Left colon (tissue), 2 donors: ENCODE measurements at places on chromosomes 11 and 22. TPM values are rescaled to one million over a fixed set of nuclear protein-coding genes. Genes with fewer than 3 reads are reported as not detected.

GRCh38 chr11:113675565-113675964, 30.5 kb downstream of the TMPRSS5 start:
- DNase-seq = no peak

DNA sequence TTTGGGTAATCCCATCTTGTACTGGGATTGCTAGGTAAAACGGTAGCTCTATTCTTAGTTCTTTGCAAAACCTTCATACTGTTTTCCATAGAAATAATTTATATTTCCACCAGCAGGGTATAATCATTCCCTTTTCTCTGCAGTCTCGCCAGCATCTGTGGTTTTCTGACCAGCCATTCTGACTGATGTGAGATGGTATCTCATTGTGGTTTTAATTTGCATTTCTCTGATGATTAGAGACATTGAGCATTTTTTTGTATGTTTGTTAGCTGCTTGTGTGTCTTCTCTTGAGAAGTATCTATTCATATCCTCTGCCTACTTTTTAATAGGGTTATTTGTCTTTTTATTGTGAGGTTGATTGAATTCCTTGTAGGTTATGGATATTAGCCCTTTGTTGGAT, 220.9 kb downstream of the PGR start:
- no peak for DNase-seq

DNA sequence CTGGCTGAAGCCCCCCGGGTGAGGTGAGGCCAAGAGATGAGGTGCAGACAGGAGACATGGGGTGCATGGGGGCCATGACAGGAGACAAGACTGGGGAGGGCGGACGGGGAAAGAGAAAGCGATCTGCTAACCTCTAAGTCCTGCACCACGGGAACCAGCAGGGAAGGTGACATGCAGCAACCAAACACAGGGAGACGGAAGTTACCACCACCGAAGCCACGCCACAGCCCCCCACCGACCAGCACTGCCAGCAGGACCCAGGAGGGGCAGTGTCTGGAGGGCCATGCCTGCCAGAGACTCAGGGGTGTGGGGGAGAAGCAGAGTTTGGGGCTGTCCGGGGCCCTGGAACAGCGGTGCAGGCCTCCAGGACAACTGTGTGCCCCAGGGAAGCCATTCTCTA, 14.1 kb upstream of the RASL10A start:
- no peak for DNase-seq

GRCh38 chr22:17794726-17795542, 20.7 kb upstream of the BID start:
- DNase-seq = no peak

- DNase-seq = no peak
These were observed 15.9 kb upstream of the HYLS1 start for GRCh38 chr11:125871391-125872137.

The SLC37A4 gene
- total RNA-seq = 59.9 TPM

The ARVCF gene
- 12.2 TPM for total RNA-seq

The KCNJ5 gene
- total RNA-seq = 0.12 TPM
